Stimulated activated CD4-positive, alpha-beta T cell treated with anti-CD3 and anti-CD28 coated beads, Interleukin-1b, Interleukin-23, amount 100 ng/mL, for 4 hours (primary cell): ENCODE measurements at places on chromosomes 7 and 10.

- DNase-seq = no peak
These were observed 390.3 kb upstream of the PCDH15 start for GRCh38 chr10:55191236-55191860.

DNA sequence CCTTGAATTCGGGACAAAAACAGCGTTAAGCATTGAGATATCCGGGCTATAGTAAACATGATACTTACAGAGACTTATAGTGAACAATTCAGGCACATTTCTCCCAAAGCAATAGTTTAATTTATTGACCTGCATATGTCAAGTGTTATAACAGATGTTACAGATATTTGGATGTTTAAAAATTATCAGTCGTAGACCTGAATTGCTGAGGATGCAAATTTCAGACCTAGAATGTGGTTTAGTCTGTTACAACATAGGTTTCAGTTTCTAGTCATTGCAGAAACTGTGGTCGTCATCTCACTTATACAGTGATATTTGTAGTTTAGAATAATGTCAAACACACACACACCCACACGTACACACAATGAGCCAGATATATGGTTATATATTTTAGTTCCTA lies 85.2 kb downstream of the VTI1A start:
- DNase-seq = no peak

- DNase-seq = no peak
These were observed 82.7 kb downstream of the ZRANB1 start for GRCh38 chr10:125024497-125025234.

DNA sequence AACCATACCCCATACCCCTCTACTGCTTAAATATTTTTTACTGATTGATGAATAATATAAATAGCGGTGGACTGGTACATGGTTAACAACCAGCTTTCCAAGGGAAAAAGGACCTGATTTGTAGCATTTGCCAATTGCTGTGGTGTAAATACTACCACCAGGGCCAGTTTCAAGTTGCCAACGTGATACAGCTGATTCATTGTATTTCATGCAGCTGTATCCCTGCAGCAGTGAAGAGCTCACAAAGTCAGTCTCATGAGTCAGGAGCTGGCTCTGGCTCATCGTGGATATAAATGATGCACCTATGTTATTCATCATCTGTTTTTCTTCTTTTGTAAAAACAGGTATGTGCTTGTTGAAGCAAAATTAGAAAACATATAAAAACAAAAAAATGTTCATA lies 15.2 kb downstream of the CALML5 start:
- no peak for DNase-seq

DNA sequence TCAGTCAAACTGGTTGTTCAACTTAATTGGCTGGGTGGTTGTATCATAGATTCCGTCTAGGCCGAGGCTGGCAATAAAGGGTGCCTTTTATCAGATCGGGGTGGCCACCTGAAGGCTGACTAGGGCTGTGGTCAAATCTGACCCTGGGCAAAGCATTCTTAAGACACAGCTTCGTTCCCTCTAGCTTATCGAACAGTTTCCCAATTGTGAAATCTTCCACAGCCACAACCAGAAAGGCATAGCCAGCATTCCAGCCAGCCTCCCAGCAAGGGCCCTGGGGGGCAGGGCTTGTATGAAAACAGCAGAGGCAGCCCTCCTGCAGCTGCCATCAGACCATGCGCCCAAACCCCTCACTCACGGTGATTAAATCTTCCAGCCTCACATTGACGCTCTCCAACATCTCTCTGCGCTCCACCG lies 42.5 kb upstream of the TMEM213 start:
- no peak for DNase-seq

- no peak for DNase-seq
These were observed 128.0 kb downstream of the SEMA3C start for GRCh38 chr7:80790877-80791276.

- no peak for DNase-seq
These were observed 27.3 kb downstream of the TFAM start for GRCh38 chr10:58412502-58412961.

DNA sequence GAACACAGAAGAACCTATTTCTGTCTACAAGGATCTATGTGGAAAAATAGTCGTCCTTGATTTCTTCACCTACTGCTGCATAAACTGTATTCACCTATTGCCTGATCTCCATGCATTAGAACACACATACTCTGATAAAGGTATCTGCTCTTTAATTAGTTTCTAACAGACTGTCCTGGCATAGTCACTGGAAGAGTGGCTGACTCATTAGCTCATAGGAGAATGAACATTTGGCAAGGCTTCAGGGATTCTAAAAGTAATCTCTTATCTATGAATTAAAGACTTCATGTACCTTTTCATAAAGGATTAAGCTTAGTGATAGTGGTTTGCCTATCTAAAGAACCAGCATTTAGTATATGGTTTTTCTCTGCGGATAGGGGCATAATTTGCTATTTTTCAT lies 4.1 kb downstream of the NHLRC2 start:
- no peak for DNase-seq

GRCh38 chr10:26870766-26871165 lies 10.0 kb upstream of the ABI1 start:
- no peak for DNase-seq

DNA sequence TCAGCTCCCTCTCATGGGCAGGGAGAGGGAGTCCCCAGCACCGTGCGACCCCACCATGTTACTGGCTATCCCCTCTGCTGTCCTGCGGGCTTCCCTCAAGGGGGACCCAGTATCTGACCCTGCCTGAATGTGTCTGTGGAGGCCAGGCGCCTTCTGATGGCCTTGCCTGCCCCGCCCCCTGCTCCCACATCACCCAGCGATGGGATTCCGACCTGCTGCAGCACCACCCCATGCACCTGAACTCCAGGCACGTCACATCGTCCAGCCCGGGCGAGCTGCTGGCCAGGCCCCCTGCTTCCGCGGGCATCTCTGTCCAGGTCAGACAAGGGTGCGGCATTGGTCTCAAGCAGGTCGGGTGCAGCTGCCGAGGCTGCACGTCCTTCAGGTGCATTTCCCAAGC lies 19.0 kb downstream of the LRRC27 start:
- no peak for DNase-seq

DNA sequence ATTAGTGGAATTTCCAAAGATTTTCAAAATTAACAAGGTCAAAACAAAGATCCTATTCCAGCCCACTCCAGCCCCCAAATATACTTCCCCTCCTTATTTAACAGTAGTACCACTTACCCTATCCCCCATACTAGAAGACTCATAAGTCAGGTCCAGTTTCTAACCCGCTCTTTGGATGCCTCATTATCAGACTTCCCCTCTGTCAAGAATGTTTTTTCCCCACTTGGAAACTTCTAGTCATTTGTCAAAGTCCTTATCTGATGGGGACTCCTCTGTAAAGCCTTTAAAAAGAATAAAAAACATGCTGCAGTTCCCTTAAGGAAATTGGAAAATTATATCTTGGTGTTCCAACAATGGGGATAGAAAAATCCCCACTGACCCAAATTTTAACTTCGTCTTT lies 70.1 kb downstream of the IMMP2L start:
- DNase-seq = no peak

- DNase-seq = no peak
These were observed 14.7 kb downstream of the PWWP2B start for GRCh38 chr10:132411561-132412253.

DNA sequence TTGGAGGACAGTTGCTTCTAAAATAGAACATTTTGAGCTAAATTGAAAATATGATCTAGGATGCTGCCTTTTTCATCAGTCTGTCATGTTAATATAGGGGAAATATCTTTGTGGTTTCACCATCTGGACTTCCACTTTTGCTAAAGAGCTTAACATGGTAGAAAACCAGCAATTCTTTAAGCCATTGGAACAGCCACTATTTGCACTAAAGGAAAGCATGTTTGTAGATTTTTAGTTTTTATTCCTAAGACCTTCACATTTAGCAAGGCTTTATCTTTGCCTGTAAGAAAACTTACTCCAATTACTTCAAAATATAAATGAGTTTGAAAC lies 291.0 kb downstream of the RNLS start:
- DNase-seq = no peak

DNA sequence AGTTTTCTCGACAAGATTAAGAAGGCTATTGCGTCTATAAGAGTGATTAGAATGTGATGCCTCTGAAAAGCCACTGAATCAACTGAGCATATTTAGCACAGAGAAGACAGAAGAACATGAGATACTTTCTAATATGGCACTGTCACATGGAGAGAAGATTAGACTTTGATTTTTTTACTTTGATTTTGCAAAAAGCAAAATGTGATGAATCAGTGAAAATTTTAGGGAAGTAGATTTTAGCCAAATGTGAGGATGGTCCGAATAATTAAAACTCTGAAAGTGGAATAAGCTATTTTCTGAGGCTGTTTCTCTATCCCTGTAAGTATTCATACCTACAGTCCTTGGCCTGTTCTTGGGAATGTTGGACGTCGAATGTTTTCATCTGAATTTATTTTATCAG lies 11.8 kb downstream of the MDFIC start:
- DNase-seq = no peak

DNA sequence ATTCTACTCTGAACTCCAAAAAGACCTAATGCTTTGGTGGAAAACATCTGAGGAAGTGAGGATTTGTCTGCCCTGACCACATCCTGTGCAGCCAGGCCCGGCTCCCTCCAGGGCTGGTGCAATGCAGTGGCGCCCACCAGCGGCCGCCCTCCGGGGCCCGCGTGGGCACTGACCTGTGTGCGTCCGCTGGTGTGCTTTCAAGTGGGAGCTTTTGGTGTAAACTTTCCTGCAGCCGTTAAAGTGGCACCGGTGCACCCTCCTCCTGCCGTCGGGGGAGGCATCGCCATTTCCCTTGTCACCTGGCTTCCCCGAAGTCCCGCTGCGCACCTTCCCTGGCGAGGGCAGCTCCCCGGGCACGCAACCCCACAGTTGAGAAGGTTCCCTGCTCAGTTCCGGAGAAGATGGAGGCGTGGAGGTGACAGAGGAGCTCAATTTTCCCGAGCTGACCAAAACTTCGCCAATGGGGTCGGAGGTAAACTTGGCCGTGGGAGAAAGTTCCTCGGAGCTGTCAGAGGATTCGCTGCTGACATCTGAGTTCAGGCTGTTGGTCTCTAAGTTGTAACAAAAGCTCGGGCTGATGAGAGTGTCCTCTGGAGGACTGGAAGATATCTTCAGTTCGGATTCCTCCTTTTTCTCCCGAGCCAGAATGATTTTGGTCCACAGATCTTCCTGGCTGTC lies 3.4 kb downstream of the KLF6 start:
- DNase-seq = no peak

GRCh38 chr7:20778063-20778721 lies 8.5 kb downstream of the SP8 start:
- no peak for DNase-seq

DNA sequence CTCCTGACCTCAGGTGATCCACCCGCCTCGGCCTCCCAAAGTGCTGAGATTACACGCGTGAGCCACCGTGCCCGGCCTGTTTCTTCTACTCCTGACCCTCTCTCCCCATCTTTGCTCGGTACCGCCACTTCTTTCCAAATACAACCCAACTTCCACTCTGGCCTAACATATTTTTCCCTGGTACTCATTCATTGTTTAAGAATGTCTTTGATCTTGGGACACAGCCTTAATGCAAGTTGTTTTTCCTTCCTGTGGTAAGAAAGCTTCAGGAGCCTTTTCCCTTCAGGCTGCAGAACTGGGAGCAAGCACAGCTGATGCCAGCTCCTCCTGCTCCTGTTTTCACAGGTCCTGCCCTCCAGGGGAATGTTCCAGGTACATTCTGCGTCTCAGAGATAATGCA lies 13.7 kb downstream of the CALML3 start:
- no peak for DNase-seq

DNA sequence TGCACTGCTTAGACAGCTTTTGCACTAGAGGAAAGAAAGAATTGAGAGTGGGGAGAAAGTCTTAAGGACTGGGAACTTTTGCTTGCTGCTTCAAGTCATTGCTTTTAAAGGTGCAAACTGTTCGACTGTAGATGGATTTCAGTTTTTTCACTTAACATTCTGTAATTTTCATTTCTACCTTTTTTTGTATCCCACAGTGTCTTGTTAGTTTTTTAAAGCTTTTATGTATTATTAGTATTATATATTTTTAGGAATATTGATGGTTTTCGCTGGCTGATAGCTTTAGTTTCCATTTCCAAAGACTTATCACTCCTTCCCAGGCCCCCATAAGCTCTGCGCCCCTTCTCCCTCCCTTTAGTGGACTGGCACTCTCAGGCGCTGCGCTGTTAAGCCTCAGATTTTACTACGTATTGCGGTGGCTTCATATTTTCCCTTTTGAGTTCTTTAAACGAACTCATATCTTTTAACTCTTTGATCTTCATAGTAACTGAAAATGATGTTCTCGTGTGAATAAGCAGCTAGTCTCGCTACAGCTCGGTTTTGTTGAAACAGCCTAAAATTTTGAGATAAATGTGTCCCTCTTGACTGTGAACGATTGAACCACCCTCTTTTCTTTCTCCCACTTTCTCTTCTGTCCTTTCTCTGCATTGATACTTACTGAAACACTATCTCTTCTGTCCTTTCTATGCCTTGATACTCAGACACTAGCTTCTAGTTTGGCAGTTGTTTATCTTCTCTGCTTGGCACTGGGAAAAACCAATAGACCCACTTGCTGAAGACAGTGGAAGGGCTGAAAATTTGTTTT lies 2.5 kb upstream of the ETV1 start:
- DNase-seq = no peak

GRCh38 chr7:128697302-128697905 lies 25.3 kb downstream of the GARIN1A start:
- DNase-seq = no peak

- DNase-seq = no peak
These were observed 78.1 kb upstream of the PRR15 start for GRCh38 chr7:29485339-29486190.

GRCh38 chr7:109956916-109957315 lies 1134.0 kb upstream of the LRRN3 start:
- no peak for DNase-seq

DNA sequence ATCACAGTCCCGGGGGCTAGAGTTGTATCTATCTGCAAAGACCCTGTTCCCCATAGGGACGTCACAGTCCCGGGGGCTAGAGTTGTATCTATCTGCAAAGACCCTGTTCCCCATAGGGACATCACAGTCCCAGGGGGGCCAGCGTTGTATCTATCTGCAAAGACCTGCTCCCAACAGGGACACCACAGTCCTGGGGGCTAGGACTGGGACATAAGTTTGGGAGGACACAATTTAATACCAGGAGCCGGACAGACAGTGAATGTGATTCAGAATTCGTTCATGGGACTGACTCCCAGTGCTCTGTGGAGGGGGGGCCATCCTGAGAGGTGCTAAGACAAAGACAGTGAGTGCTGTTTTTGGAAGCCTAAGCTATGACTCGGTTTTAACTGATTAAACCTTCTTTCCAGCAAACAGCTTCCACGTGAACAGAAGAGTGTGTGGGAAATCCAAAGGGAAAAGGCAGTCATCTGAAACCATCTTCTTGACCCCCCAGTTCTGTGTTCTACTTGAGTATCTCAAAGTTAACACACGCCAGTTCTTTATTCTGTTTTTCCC lies 153.0 kb downstream of the DIP2C start:
- no peak for DNase-seq

GRCh38 chr7:31748084-31748483 lies 61.1 kb downstream of the PPP1R17 start:
- DNase-seq = no peak

DNA sequence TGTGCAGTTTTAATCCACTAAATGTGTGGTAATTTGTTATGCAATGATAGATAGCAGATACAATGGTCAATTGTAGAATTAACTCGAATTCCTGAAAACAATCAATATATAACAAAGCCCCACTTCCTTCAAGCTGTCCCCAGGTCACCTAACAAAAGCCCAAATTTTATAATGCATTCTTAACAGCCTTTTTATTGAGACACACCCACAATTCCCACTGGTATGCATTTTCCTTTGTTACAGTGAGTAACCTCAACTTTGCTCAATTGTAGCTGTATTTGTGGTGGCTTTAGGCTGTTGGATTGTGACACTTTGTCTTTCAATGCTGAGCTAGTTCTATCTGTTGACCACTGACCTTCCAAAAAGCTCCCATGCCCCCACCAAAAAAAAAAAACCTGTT lies 279.8 kb upstream of the CACNA2D1 start:
- no peak for DNase-seq
